ENCODE measurements at places on chromosomes 2 and 18. TPM values are rescaled to one million over a fixed set of nuclear protein-coding genes. Genes with fewer than 3 reads are reported as not detected.

The GAD1 gene
- not detected for total RNA-seq

The CASP10 gene
- 5.4 TPM for total RNA-seq

The IHH gene
- not detected for total RNA-seq

The SEMA4F gene
- 2.9 TPM for total RNA-seq

DNA sequence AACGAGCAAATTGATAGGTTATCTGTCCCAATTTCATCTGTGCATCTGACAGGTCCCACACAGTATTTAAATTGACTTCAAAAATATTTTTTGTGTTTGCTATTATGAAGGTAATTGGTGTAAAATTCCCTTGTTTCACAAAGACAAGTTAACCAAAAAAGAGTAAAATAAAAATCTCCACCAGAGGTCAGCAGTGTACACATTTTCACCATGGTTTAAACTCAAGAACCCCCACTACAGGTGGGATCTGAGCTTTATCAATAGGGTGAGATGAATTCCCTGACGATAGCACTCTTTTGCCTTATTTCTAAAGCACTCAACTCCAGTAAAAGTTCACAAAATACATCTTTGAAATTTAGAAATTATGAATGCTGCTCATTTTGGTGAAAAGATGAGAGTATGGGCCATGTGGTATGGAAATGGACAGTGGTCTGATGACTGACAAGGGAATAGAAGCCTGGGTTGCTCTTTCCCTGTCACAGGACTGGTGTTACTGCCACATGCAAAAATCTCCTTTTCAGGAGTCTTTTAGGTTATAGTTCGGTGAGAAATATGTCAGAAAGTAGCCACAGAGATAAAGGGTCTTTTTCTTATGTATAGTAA, 68.0 kb downstream of the SERPINB8 start:
- H3K27me3 ChIP-seq: no peaks in the 10 kb centered on the region
- H3K4me3 ChIP-seq: no peak overlapping the region
- no peaks in the 10 kb centered on the region for H3K4me1 ChIP-seq
- no peak for DNase-seq
- H3K36me3 ChIP-seq: no peaks in the 10 kb centered on the region
- H3K27ac ChIP-seq: no peak overlapping the region

DNA sequence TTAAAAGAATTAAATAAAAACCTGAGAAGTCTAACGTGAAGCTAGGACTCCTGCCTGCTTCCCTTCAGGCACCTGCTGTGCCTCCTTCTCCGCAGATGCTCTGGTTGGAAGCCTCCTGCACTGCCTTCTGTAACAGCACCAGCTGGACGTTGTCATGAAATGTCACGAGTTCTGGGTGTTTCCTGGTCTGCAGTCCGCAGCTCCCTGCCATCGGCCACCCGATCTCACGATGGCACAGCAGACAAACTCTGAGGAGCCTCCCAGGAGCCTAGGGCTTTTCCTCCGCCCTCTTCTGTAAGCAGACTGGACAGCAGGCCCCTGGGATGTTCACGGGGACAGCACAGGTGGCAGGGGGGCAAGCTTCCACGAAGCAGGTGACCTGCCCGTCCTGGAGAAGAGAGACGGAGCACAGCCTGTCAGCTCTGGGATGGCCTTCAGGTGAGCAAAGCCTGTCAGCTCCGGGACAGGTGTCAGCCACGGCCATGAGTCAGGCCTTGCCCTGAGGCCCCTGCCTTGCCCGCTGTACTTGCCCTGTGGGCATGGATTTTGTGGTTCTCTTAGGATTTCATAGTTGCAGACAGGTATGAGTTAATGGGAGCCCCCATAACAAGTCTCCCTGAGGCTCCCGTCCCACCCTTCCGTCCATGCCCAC, 110.3 kb downstream of the PXDN start:
- H3K4me3 ChIP-seq: no peak overlapping the region
- DNase-seq: no peak
- no peak overlapping the region for H3K27ac ChIP-seq
- peaks cover 14% of the 10 kb centered on the region for H3K27me3 ChIP-seq
- peaks cover 74% of the 10 kb centered on the region for H3K36me3 ChIP-seq

DNA sequence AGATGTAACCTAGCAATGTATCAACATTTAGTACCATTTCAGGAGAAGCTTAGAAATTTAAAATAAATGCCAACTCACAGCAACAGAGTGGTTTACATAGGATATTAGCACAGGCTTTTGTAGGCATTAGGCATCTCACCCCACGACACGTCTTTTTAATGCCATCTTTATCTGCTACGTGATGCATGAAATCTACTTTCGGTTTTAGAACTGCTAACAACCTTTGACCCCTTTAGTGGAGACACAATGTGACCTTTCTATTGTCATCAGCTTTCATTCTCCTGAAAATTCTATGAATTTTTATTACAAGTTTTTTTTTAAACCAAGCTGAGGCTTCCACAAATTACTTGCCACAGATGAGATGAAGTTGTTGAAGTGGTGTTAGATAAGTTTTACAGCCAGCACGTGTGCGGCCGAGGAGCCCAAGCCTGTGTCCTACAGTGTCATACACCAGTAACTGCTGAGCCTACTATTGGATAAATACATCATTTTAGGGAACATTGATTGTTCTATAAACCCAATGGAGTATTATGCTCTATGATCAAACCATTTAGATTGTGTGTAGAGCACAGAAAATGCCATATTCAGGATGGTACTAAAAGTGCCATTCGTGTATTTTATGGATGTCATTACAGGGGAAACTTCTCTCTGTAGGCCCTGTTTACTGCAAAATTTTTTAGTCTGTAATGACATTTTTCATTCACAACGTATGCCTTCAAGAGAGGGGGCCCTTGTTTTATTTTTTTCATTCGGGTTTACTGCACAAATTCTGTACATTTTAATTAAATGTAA, 151.6 kb downstream of the PTGR3 start:
- peak overlapping the region; percentile 5 for H3K4me3 ChIP-seq
- H3K27ac ChIP-seq: peak overlapping the region; percentile 21
- no peaks in the 10 kb centered on the region for H3K27me3 ChIP-seq
- peaks cover 14% of the 10 kb centered on the region for H3K36me3 ChIP-seq

DNA sequence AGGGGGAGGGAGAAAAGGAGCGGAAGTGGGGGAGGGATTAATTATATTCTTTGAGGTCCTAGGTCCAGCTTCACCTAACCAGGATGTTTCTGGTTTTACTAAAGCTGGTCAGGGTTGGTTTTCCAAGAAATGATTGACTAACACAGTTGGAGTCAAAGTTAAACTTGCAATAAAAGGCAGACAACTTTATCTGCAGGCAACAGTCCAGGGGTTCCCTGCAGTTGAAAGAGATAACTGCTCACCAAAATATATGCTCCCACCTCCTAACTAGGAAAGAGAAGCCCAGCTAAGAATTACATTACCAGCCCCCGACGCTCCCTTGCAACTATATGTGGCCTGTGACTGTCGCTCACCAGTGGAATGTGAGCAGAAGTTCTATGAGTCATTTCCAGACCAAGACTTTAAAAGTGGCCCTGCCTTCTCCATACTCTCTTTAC, 140.0 kb upstream of the PKDCC start:
- no peaks in the 10 kb centered on the region for H3K27me3 ChIP-seq
- H3K27ac ChIP-seq: no peak overlapping the region
- H3K36me3 ChIP-seq: no peaks in the 10 kb centered on the region
- H3K4me3 ChIP-seq: no peak overlapping the region

DNA sequence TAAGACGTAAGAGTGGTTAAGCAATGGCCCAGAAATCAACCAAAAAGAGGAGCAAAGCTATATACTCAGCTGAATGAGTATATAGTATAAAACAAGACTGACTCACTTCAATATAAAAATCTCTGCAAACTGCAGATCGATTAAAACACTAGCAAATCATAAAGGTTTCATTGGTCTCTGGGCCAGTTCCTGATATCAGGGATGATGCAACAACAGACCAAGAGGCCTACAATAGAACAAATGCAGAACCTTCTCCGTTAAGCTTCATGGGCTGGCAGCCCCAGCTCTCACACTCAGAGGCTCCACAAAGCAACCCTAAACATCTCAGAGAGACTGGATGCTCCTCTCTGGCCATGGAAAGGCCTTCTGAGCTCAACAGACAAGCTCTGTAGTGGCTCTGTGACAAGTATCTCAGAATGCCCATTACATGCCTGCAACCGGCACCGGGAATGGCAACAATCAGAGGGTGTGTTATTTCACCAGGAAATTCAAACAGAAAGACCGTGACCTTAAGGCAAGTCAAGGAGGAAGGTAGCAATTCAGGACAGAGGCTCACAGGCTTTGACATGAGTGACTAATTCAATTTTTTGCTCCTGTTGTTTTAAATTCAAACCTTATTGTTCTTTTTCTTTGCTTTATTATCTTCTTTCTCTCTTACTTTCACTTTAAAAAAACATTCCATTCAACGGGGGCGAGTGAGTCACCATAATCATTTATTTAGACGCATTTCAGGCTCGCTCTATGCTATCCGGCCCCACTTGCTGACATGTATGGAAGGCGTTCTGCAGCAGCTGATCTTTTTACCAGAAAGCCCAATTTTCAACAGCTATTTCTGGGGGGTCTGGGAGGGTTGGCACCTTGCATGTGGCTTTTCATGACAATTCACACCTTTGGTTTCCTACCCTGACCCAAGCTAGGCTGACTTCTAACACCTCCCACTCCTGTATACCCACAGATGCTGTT, 15.1 kb downstream of the CYRIA start:
- H3K27ac ChIP-seq: peak overlapping the region; percentile 70
- H3K36me3 ChIP-seq: no peaks in the 10 kb centered on the region
- H3K4me3 ChIP-seq: peak overlapping the region; percentile 48
- H3K4me1 ChIP-seq: peaks cover 76% of the 10 kb centered on the region
- DNase-seq: no peak

- H3K4me3 ChIP-seq: no peak overlapping the region
- H3K36me3 ChIP-seq: peaks cover 38% of the 10 kb centered on the region
- H3K4me1 ChIP-seq: peaks cover 14% of the 10 kb centered on the region
- H3K27me3 ChIP-seq: no peaks in the 10 kb centered on the region
Observed at GRCh38 chr2:24768601-24769000, 24.6 kb downstream of the PTRHD1 start.

DNA sequence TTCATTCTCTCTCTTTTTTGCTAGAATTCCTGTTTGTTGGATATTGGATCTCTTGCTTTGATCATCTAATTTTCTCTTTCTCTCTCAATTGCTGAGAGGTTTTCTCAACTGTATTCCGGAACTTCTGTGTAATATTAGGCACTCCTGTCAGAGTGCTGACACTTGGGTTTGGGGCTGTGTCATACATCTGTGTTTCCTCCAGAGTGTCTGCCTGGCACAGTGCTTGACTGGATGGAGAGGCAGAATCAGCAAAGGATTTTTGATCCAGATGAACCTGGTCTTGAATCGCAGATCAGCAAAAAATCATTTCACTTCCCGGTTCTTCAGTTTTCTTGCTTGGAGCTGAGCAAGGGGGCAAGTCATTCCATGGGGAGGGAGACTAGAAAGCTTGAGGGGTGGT, 87.7 kb upstream of the CXCR4 start:
- no peak for DNase-seq
- no peaks in the 10 kb centered on the region for H3K36me3 ChIP-seq
- no peaks in the 10 kb centered on the region for H3K4me1 ChIP-seq
- H3K27ac ChIP-seq: no peak overlapping the region
- no peak overlapping the region for H3K4me3 ChIP-seq
